Activated T-helper 9 cell treated with anti-CD3 and anti-CD28 coated beads, Interleukin-2, amount 50 U/mL, for 16 hours (primary cell): ENCODE measurements at places on chromosomes 5 and 9.

- DNase-seq: no peak
Measured at GRCh38 chr9:1442105-1442504, 391.9 kb downstream of the DMRT2 start.

- DNase-seq: no peak
Measured at GRCh38 chr5:72530196-72530595, 23.0 kb upstream of the ZNF366 start.

- no peak for DNase-seq
Measured at GRCh38 chr5:35924122-35924949, 14.1 kb downstream of the CAPSL start.

DNA sequence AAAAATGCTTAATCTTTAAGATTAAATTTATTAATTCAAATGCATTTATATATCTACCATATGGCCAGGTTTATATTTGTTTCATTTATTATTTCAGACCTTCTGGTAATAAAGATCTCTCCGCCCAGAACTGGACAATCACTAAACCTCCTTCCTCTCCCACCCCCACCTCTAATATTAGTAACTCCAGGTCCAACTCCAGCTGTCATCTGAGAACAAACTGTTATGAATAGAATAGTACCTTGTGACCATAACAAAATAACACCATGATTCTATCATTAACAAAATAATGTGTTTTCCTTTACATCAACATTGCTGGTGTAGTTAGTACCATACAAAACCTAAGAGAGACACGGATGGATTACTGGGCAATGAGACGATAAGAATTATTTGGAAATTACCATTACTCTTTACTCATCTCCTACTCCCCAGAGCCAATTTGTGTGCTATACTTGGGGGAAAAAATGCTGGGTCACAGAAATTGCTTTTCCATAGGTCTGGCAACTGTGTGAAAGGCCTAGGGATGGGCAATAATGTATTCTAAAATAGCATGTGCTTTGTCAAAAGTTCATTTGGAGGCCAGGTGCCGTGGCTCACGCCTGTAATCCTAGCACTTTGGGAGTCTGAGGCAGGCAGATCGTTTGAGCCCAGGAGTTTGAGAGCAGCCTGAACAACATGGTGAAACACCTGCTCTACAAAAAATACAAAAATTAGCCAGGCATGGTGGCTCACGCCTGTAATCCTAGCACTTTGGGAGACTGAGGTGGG lies 186.1 kb downstream of the ENC1 start:
- DNase-seq: no peak

DNA sequence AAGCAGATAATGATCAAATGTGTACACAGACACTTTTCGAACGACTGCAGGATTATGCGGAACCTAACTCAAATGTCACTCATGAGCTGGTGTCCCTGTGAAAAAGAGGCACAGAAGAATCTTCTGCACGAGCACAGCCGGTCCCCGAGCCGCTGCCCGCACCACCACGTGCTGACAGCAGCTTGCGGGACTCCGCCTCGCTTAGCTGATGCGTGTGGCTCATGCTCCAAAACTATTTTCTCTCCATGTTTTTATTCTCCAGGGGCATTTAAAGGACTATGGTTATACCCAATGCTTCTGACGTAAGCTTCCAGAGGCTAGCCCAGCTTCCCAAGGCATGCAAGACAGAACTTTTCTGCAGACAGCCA lies 9.5 kb downstream of the SEC16A start:
- DNase-seq: no peak

- no peak for DNase-seq
Measured at GRCh38 chr9:16653491-16654399, 216.7 kb downstream of the BNC2 start.

- DNase-seq: no peak
Measured at GRCh38 chr5:150636391-150637244, 3.8 kb upstream of the SYNPO start.

- DNase-seq: no peak
Measured at GRCh38 chr5:73151766-73152410, 21.1 kb upstream of the TMEM174 start.

GRCh38 chr5:175107028-175107588 lies 336.9 kb downstream of the DRD1 start:
- no peak for DNase-seq

GRCh38 chr5:71663191-71663969 lies 55.7 kb upstream of the CARTPT start:
- DNase-seq: no peak

- DNase-seq: no peak
Measured at GRCh38 chr9:34498553-34498952, 24.2 kb downstream of the ENHO start.

DNA sequence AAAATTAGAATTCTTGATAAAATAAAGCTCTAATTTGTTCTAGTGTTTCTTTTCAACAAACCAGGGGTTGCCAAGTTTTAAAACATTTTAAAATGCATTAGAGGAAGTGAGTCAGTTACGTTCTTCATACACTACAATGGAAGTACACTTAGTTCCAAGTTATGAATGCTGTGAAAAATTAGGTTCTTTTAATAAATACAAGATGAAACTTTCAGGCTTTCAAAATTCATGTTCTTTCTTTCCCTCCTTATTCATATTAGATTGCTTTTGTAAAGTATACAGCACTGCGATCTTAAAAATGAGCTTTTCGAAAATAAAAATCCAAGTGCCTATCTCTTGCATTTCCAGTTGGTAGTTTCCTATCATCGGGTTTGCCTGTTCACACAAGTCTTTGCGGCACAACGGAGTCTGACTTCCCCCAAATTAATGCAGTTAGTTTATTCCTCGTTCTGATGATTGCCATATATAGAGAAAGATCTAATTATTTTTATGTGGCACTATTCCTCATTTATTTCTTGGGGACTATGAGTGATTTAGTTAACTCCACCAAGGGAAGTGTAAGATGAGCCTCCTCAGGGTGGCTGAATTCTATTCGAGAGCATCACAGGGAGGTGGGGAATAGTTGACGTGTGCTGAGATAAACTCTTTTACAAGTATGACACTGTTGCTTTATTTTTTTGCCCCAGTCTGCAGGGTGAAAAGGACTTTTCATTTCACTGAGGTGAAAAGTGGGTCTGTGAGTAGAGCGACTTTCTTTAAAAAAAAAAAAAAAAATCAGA lies 238.2 kb downstream of the CD180 start:
- DNase-seq: no peak

- no peak for DNase-seq
Measured at GRCh38 chr9:36922548-36922947, 111.5 kb downstream of the PAX5 start.

GRCh38 chr5:90169078-90169477 lies 240.5 kb downstream of the CETN3 start:
- no peak for DNase-seq

- no peak for DNase-seq
Measured at GRCh38 chr9:87141124-87141523, 193.8 kb upstream of the GAS1 start.

GRCh38 chr5:8188874-8189565 lies 320.1 kb downstream of the MTRR start:
- DNase-seq: no peak

- no peak for DNase-seq
Measured at GRCh38 chr5:43802651-43803050, 199.7 kb downstream of the NNT start.

GRCh38 chr5:83925955-83926337 lies 205.3 kb upstream of the HAPLN1 start:
- DNase-seq: no peak

DNA sequence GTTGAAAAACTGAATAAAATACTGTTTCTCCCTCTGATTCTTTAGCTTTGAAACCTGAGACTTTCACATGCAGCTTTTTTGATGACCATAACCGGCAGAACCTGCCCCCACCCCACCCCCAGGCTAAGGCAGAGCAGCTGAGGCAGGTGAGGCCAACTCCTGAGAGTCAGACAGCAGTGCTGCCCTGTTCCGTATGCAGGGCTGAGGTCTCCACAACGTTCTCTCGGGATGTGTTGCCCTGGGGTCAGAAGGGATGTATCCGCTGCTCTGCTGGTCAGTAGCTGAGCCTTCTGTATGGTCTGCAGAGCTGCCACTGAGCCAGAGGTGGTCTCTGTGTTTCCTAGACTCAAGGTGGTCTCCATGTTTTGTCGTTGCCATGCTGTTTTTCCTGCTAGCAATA lies 190.5 kb downstream of the AOPEP start:
- no peak for DNase-seq

GRCh38 chr5:169131616-169132301 lies 169.2 kb downstream of the SLIT3 start:
- no peak for DNase-seq

- no peak for DNase-seq
Measured at GRCh38 chr5:169751490-169751889, 114.4 kb downstream of the DOCK2 start.

DNA sequence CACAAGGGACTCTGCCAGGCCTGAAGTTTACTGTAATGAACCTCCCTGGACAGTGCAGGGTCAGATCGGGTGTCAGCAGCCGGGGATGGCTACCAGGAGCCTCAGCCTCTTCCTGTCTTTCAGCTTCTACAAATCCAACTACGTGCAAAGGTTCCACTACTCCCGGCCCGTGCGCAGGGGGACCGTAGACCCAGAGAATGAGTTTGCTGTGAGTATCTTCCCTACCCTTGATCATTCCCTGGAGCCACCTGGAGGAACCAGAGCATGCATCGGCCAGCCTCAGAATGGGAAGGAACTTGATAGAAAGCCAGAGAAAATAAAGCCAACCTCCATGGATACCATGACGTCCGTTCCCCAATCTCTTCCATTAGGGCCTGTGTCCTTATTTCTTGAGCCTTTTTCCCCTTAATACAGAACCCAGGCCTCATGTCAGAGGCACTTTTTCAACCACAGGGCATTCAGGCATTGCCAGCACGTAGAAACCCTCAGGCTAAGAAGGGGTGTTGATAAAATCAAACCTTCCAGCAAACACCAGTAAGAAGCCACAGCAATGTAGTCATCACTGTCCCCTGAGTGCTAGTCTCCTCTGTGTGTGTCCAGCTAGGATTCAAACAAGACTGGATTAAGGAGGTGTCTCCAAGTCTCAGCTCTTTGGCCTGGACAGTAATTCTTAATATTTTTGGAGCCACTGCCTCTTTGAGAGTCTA lies 49.0 kb upstream of the FOXI1 start:
- DNase-seq: no peak

DNA sequence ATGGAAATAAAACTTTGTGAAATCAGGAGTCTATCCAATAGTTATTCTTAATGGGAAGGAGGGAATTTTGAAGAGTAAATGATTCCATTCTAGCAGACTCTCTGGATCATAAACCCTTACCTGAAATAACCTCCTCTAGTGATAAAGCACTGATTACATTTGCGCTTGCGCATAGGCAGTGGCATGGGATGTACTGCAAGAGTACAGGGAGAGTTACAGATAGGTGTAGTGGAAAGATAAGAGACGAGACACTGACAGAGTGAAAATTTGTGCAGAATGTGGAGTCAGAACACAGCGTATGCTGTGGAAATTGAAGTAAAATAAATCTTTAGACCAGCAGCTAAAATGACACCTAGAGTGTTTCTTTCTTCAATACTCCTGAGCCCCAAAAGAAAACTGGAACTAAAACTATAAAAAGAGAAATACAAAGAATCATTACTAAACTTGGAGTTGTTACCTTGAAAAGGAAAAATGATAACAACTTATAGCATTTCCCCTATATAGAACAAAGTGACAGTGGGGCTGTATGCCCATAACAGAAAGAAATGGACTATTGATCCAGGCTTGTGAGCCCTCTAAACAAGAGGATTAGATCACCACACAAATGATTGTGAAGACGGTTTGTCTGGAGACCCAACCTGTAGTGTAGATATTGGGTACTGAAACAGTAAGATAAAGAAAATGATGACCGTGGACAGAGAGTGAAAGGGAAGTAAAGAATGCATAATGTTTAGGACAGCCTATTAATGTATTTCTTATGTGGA lies 1471.2 kb upstream of the NUDT12 start:
- DNase-seq: no peak

GRCh38 chr9:14383294-14383693 lies 69.4 kb upstream of the NFIB start:
- no peak for DNase-seq

DNA sequence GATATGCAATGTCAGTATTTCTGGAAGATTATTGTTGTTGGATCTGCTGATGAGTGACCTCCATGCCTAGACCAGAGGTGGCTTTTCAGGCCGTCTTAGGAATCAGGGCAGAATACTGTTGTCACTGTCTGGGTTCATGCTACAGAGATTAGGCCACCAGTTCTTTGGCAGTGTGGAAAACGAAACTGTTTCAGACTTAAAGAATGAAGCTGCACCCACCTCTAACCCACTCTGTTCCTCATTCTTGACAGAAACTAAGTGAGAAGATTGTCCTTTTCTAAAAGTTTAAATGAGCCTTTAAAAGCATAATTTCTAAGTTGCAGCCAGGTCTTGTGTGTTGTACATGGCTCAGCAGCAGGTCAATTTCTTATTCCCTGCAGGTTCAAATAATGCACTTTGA lies 444.3 kb downstream of the ENC1 start:
- no peak for DNase-seq

- DNase-seq: peak; percentile 48
Measured at GRCh38 chr9:5510360-5510931, at the start of gene PDCD1LG2. PDCD1LG2 (plus strand) TSS chr9:5510531; CDS start chr9:5522547, 12,016 bp downstream.
